ENCODE measurements at places on chromosomes 13 and 19.

GRCh38 chr19:33350538-33351309, 22.8 kb upstream of the CEBPG start:
- H3K27me3 ChIP-seq = no peaks in the 10 kb centered on the region
- no peaks in the 10 kb centered on the region for H3K4me1 ChIP-seq
- no peak overlapping the region for H3K27ac ChIP-seq
- no peaks in the 10 kb centered on the region for H3K36me3 ChIP-seq

DNA sequence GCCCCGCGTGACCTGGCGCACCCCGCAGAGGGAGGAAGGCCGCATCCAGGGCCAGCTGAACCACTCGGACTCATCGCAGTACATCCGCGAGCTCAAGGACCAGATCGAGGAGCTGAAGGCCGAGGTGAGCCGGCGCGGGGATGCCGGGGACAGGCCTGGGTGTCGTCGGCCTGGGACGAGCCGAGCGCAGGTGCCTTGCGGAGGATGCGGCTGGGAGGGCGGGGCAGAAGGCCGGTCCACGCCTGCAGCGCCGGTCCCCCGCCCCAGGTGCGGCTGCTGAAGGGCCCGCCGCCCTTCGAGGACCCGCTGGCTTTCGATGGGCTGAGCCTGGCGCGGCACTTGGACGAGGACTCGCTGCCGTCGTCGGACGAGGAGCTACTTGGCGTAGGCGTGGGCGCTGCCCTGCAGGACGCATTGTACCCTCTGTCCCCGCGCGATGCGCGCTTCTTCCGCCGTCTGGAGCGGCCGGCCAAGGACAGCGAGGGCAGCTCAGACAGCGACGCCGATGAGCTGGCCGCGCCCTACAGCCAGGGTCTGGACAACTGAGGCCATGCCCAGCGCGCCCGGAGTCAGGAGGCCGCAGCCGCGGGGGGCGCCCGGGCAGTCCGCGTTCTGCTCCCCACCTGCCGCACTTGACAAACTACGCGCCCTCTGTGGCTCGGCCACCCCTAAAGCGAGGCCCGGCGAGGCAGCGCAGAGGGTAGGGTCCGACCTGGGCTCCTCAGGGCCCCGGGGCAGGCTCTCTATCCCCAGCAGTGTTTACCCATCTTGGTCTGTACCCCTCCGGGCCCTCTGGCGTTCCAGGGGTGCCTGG, 10.8 kb downstream of the PRR36 start:
- H3K27me3 ChIP-seq = peaks cover 3% of the 10 kb centered on the region
- no peaks in the 10 kb centered on the region for H3K36me3 ChIP-seq
- DNase-seq = no peak
- H3K4me3 ChIP-seq = peak overlapping the region; percentile 51
- peaks cover 8% of the 10 kb centered on the region for H3K4me1 ChIP-seq

DNA sequence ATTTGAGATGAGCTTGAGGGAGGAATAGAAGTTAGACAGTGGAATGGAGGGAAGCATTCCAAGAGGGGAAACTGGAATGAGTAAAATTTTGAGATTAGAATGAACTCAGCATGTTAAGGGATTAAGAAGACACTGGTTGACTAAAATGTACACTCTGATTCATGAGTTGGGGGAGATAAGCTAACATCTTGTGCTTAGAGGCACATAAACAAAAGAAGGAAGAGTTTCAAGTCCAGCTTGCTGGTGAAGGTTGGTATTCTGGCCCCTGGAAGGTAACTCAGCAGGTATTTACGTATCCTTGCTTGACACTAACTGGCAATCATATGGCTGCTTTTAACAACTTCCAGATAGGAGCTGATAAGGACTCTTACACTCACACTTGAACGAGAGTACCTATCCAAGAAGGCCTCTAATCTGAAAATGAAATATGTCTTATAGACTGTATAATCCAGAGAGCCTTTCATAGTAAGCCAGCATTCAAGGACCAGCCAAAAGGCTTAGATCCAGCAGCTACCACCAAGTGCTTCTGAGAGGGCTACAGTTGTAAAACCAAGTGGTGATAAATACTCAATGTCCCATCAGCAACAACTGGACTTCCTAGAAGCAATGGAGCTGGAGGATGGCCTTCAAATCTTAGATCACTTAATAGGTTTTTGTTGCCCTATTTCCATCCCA, 149.7 kb upstream of the SERP2 start:
- H3K36me3 ChIP-seq = no peaks in the 10 kb centered on the region
- H3K27ac ChIP-seq = no peak overlapping the region
- no peaks in the 10 kb centered on the region for H3K4me1 ChIP-seq
- no peak overlapping the region for H3K4me3 ChIP-seq
- no peaks in the 10 kb centered on the region for H3K27me3 ChIP-seq

DNA sequence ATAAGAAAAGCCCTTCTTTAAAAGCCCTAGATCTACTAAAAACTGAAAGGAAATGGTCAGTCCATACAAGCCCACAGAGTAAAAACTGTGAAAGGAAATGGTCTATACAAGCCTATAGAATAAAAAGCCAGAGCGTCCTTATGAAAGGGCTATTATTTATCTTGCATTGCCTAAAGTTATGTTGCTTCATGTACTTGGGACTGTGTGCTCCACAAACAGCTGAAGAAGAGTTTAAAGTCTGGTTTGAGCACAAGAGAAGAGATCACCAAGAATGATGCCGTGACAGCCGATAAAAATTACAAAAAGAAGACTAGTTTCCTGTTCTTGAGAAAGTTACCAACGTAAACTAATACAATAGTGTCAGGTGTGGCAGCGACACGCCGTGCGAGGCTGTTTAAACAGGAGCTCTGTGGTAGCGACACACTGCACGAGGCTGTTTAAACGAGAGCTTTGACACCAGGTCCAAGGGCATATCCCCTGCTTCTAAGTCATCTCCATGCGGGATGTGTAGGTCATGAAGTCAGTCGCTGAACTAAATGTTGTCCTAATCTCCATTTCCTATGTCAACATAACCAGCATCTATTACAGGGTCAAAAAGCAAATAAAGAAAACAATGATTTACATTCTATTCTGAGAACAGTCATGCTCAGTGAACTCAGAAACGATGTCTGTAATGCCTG, 24.9 kb downstream of the PCID2 start:
- H3K4me1 ChIP-seq = no peaks in the 10 kb centered on the region
- DNase-seq = no peak
- H3K36me3 ChIP-seq = peaks cover 24% of the 10 kb centered on the region
- no peak overlapping the region for H3K27ac ChIP-seq
- no peak overlapping the region for H3K4me3 ChIP-seq

GRCh38 chr19:14952767-14953166, 11.5 kb downstream of the OR7C2 start:
- no peak overlapping the region for H3K27ac ChIP-seq
- no peak for DNase-seq
- H3K4me1 ChIP-seq = no peaks in the 10 kb centered on the region
- no peaks in the 10 kb centered on the region for H3K36me3 ChIP-seq
- no peak overlapping the region for H3K4me3 ChIP-seq

- no peaks in the 10 kb centered on the region for H3K27me3 ChIP-seq
- H3K36me3 ChIP-seq = no peaks in the 10 kb centered on the region
- H3K4me3 ChIP-seq = no peak overlapping the region
- DNase-seq = no peak
Measured at GRCh38 chr19:19588546-19588945, 29.9 kb downstream of the PBX4 start.

GRCh38 chr13:28179974-28180373, 41.6 kb downstream of the PAN3 start:
- H3K4me3 ChIP-seq = no peak overlapping the region
- H3K27me3 ChIP-seq = no peaks in the 10 kb centered on the region
- no peak overlapping the region for H3K27ac ChIP-seq
- H3K36me3 ChIP-seq = no peaks in the 10 kb centered on the region
- DNase-seq = no peak

DNA sequence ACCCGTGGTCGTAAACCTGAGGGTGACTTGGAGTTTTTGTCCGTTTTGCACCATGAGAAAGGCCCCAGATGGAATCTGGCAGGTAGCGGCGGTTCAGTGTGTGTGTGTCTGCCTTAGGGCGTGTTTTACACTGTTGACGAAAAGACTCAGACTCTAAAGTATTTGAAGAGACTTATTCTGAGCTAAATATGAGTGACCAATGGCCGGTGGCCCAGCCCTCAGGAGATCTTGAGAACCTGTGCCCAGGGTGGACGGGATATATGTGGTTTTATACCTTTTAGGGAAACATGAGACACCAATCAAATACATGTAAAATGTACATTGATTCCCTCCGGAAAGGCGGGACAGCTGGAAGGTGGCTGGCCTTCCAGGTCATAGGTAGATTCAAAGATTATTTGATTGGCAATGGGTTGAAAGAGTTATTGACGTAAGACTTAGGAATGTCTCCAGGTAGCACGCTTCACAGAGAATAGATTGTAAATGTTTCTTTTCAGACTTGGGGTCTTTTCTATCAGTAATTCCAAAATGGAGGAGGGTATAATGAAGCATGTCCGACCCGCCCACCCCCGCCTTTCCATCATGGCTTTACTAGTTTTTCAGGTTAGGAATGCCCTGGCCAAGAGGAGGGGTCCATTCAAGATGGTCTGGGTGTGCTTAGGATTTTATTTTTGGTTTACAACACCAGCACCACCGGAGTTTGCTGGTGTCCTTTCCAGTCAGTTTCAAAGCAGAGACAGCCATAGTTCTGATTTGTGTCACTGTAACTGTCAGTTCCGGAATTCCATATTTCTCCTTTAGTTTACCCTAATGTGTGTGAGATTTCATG, 1.0 kb upstream of the ZNF529 start:
- peak overlapping the region; percentile 60 for H3K4me3 ChIP-seq
- H3K4me1 ChIP-seq = no peaks in the 10 kb centered on the region
- DNase-seq = no peak
- no peak overlapping the region for H3K27ac ChIP-seq

DNA sequence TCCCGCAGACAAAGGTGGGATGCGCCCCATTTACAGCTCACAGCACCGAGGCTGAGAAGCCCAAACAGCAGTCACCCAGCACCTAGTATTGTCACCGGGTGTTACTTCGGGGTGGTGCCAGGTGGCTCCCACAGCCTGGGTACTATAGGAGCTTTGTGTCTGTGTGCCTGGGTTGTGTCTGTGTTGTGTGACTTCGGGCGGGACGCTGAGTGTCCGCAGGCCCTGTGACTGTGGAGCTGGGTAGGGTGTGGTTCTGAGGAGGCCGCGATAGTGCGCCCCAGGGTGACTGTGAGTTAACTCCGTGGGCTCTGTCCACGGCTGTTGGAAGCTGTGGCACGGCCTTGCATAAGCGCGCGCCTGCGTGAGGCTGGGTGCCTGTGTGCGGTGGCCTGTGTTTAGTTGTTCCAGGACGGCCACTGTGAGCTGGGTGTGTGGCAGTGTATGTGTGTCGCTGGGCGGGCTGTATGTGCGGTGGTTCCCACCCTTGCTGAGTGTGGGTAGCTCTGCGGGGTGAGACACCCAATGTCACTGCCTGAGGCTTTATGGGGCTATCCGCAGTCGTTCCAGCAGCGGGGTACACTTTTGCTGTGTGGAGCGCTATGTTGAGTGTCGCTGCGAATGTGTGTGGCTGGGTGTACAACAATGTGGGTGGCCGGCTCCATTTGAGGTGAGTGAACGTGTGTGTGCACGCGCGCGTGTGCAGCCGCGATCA, 559 bp upstream of the SSBP4 start:
- H3K36me3 ChIP-seq = no peaks in the 10 kb centered on the region
- DNase-seq = no peak
- H3K27me3 ChIP-seq = peaks cover 2% of the 10 kb centered on the region
- no peak overlapping the region for H3K27ac ChIP-seq
- H3K4me3 ChIP-seq = peak overlapping the region; percentile 59

- H3K27me3 ChIP-seq = no peaks in the 10 kb centered on the region
- H3K27ac ChIP-seq = no peak overlapping the region
- no peaks in the 10 kb centered on the region for H3K36me3 ChIP-seq
- no peaks in the 10 kb centered on the region for H3K4me1 ChIP-seq
- H3K4me3 ChIP-seq = no peak overlapping the region
Measured at GRCh38 chr19:11821474-11822109, 7.5 kb downstream of the ZNF440 start.

- no peak overlapping the region for H3K27ac ChIP-seq
- no peaks in the 10 kb centered on the region for H3K36me3 ChIP-seq
- H3K27me3 ChIP-seq = no peaks in the 10 kb centered on the region
- no peaks in the 10 kb centered on the region for H3K4me1 ChIP-seq
Measured at GRCh38 chr19:29233591-29233990, 20.6 kb upstream of the UQCRFS1 start.

DNA sequence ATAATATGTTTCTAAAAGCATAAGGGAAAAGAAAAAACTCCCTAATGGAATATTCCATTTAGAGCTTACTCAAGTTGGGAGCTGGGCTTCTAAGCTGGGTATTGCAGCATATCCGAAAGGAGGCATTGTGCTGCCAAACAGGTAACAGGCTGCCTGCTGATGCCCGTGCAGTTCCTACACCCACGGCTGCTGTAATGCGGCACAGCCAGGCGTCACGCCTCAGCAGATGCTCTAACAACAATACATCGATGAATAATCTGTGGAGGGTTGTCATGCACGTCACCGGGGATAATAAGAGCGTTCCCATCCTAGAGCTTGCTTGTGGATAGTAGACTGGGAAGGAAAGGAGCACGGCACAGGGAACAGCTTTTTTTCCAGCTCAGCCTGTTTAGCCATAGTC, 1582.1 kb upstream of the SLC10A2 start:
- H3K4me3 ChIP-seq = no peak overlapping the region
- no peaks in the 10 kb centered on the region for H3K36me3 ChIP-seq

GRCh38 chr13:45332036-45332830, 8.8 kb downstream of the TPT1 start:
- no peak overlapping the region for H3K4me3 ChIP-seq
- H3K36me3 ChIP-seq = peaks cover 15% of the 10 kb centered on the region
- no peaks in the 10 kb centered on the region for H3K4me1 ChIP-seq
- DNase-seq = no peak
- no peak overlapping the region for H3K27ac ChIP-seq
- H3K27me3 ChIP-seq = no peaks in the 10 kb centered on the region

DNA sequence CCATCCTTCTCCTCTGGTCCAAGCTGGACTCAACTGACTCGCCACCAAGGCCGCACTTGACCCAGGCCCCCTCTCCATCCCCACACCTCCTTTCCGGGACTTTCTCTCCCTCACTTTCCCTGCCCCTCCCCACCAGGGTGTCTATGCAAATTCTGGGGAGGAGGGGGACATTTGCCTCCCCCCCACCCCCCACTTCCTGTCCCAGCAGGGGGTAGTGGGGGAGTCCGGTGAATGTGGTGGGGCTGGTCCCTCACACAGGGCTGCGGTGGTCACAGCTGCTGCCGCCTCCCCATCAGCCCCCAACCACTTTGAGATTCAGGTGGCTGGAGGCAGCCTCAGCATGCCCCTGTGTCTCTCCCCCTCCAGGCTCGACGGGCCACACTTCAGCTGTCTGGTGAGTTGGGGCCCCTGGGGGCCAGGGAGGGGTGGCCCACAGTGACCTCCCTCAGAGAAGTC, 870 bp downstream of the SPIB start:
- H3K4me1 ChIP-seq = peaks cover 6% of the 10 kb centered on the region
- DNase-seq = no peak
- no peaks in the 10 kb centered on the region for H3K36me3 ChIP-seq
- H3K4me3 ChIP-seq = peak overlapping the region; percentile 26
- H3K27ac ChIP-seq = no peak overlapping the region

GRCh38 chr13:35961002-35961401, 170.2 kb downstream of the DCLK1 start:
- H3K4me3 ChIP-seq = no peak overlapping the region
- no peak overlapping the region for H3K27ac ChIP-seq
- no peak for DNase-seq
- no peaks in the 10 kb centered on the region for H3K4me1 ChIP-seq

- no peaks in the 10 kb centered on the region for H3K4me1 ChIP-seq
- H3K27ac ChIP-seq = no peak overlapping the region
- H3K4me3 ChIP-seq = no peak overlapping the region
- H3K36me3 ChIP-seq = no peaks in the 10 kb centered on the region
Measured at GRCh38 chr13:43657485-43657884, 129.3 kb downstream of the ENOX1 start.

Measured in iPS DF 6.9 (cell line).